ENCODE measurements at places on chromosomes 12 and 14.

- no peak overlapping the region for H3K27ac ChIP-seq
- H3K4me3 ChIP-seq = no peak overlapping the region
- H3K36me3 ChIP-seq = no peaks in the 10 kb centered on the region
- no peaks in the 10 kb centered on the region for H3K4me1 ChIP-seq
- no peaks in the 10 kb centered on the region for H3K27me3 ChIP-seq
Measured at GRCh38 chr12:130074661-130075406, 87.4 kb upstream of the FZD10 start.

DNA sequence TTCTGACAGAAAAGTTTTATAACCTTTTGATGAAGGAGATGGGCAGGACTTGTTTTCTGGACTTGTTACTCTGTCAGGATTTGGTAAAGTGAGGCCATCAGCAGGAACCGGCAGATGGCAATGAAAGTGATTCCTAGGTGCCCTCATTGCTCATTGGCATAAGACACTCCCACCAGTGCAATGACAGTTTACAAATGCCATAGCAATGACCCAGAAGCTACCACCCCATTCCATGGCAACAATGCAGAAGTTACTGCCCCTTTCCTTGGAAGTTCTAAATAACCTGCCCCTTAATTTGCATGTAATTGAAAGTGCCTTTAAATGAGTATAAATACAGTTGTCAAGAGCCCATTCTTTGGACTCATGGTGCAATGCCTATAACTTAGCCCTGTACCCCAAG, 222.6 kb downstream of the CEP128 start:
- no peaks in the 10 kb centered on the region for H3K27me3 ChIP-seq
- H3K4me3 ChIP-seq = no peak overlapping the region
- no peak overlapping the region for H3K27ac ChIP-seq
- no peaks in the 10 kb centered on the region for H3K36me3 ChIP-seq

GRCh38 chr12:130436741-130437501, 99.2 kb downstream of the PIWIL1 start:
- H3K27me3 ChIP-seq = no peaks in the 10 kb centered on the region
- H3K4me3 ChIP-seq = no peak overlapping the region
- H3K36me3 ChIP-seq = peaks cover 4% of the 10 kb centered on the region
- H3K27ac ChIP-seq = no peak overlapping the region
- DNase-seq = no peak

DNA sequence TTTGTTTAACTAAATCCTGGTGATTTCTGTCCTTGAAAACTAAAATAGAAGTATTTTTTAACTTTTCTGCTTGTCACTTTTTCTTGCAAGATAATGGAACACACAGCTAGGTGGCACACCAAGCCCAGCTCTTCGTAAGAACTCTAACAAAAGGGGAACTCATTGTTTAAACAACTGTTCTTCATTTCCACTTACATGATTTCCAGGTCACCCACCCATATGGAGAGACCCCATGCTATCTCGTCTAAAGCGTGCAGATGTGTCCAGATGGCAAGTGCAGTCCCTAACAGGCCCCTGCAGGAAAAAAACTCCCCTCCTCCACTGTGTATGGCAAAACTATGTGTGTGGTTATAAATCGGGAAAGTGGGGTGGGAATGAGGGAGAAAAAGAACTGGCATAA, 43.3 kb upstream of the NT5DC3 start:
- no peak overlapping the region for H3K4me3 ChIP-seq
- DNase-seq = peak; percentile 23
- no peak overlapping the region for H3K27ac ChIP-seq
- no peaks in the 10 kb centered on the region for H3K36me3 ChIP-seq

DNA sequence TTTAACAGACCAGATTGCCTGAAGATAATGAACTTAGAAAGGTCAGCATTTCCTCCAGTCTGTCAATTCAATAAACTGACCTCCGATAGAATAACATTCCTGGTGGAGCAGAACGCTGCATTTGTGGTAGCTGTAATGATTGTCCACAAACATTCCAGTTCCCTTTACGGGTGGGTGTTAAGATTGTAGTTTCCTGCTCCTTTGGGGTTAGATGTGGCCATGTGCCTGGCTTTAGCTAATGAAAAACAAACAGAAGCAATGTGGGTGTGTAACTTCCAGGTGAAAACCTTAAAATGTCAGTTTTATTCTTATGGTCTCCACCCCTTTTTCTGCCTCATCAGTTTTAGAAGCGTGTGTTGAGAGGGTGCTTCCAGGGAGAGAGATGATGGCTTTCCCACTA, 217.3 kb upstream of the CRY1 start:
- H3K27me3 ChIP-seq = peaks cover 21% of the 10 kb centered on the region
- H3K4me1 ChIP-seq = peaks cover 8% of the 10 kb centered on the region
- no peak for DNase-seq

DNA sequence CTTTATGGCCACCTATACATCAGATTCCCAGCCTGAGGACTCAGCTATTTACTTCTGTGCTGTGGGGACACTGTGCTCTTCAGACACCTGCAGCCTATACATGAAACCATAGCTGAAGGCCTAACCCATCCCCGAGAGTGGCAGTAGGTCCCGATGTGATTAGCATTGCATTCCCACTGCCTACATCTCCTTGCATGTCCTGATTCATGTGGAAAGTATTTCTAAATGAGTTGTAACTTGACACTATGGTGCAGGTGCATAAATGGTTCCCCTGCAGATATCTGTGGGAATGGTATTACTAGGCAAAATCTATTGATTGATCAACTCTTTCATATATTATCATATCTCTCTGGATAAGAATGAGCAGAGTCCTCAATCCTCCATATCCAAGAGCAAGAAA, 433.5 kb downstream of the DAD1 start:
- no peaks in the 10 kb centered on the region for H3K4me1 ChIP-seq
- H3K27ac ChIP-seq = no peak overlapping the region
- H3K36me3 ChIP-seq = no peaks in the 10 kb centered on the region
- no peaks in the 10 kb centered on the region for H3K27me3 ChIP-seq
- DNase-seq = no peak
- H3K4me3 ChIP-seq = no peak overlapping the region

- H3K27ac ChIP-seq = no peak overlapping the region
Measured at GRCh38 chr14:56787530-56787929, 22.7 kb downstream of the OTX2 start.

GRCh38 chr12:11729008-11729407, 79.5 kb downstream of the ETV6 start:
- H3K4me1 ChIP-seq = peaks cover 31% of the 10 kb centered on the region
- no peak overlapping the region for H3K4me3 ChIP-seq
- no peaks in the 10 kb centered on the region for H3K27me3 ChIP-seq
- no peaks in the 10 kb centered on the region for H3K36me3 ChIP-seq
- no peak for DNase-seq

GRCh38 chr12:106345746-106346145, 11.8 kb upstream of the POLR3B start:
- no peaks in the 10 kb centered on the region for H3K27me3 ChIP-seq
- H3K4me1 ChIP-seq = no peaks in the 10 kb centered on the region

- H3K36me3 ChIP-seq = no peaks in the 10 kb centered on the region
- DNase-seq = no peak
- peaks cover 5% of the 10 kb centered on the region for H3K27me3 ChIP-seq
- H3K4me1 ChIP-seq = peaks cover 2% of the 10 kb centered on the region
- no peak overlapping the region for H3K27ac ChIP-seq
- H3K4me3 ChIP-seq = no peak overlapping the region
Measured at GRCh38 chr14:102770147-102771123, 6.8 kb upstream of the TRAF3 start.

DNA sequence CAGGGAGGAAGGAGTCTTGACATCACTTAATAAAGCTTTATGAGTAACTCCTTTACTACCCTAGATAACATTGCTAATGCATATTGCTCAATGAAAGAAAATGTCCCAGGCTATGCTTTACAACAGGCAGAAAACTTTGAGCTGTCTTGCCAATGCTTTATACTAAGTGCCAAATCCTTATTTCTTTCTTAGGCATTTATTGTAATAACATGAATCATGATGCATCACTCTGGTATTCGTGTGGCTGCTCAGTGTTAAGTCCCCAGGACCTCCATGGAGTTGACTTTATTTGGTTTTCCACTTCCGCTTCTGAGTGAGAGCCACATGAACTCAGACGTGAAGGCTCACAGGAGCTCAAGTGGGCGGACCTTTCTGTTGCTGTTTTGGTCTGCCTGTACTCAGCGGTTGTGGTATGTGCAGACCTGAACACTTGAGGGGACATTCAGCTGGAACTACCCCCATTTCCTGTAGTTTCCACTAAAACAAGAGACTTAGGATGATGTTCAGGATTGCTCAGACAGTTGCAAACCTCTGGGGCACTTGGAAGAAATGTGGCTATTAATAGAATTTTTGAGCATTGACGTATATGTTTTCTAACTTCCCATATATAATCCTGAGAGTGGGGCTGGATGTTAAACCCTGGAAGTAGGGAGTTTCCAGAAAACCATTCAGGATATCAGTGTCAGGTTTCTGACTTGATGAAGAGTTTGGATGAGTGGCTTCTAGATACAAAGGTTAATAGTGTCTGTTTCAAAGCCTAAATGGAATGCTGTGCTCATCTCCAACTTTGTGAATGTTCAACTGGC, 258.6 kb downstream of the MSRB3 start:
- DNase-seq = no peak
- H3K27ac ChIP-seq = no peak overlapping the region
- H3K4me1 ChIP-seq = no peaks in the 10 kb centered on the region
- H3K4me3 ChIP-seq = no peak overlapping the region
- peaks cover 8% of the 10 kb centered on the region for H3K27me3 ChIP-seq

DNA sequence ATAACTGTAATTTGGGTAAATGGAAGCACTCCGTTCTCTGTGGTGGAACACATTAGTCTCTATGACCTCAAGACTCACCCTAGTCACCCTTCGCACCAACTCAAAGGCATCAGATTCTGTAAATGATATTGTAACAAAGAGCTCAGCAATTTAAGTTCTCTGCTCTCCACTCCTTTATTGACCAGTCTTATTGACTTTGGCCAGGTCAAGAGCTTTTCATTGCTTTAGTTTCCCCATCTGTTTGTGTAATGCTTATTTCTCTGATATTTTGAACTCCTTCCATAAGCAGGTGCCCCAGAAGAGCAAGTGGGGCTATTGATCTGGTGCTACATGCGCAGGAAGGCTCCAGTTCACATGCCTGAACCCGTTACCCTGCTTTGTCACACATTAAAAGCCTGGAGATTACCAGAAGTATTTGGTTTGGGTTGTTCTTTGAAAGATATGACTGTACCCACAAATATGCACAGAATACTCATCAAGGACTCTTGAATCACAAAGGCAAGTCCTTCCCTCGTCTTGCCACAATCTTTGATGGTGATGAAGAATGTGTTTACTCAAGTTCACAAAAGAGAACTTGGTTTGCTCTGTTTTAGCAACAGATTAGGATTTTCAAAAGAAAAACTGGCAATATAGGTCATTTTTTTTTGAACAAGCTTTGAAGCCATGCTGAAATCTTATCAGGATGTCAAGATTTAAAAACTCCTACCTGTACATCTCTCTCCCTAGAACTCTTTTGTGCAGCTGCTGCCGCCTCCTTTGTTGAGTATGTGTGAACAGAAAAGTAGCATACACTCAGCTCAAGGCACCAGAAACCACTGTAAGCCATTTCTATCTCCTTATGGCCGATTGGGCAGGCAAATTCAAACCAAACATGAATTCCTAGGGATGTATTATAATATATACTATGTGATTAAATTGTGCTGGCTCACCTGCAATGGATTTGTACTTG, 193.9 kb downstream of the BCAT1 start:
- H3K27me3 ChIP-seq = peaks cover 5% of the 10 kb centered on the region
- no peak overlapping the region for H3K4me3 ChIP-seq
- H3K4me1 ChIP-seq = no peaks in the 10 kb centered on the region
- no peak for DNase-seq
- no peak overlapping the region for H3K27ac ChIP-seq

DNA sequence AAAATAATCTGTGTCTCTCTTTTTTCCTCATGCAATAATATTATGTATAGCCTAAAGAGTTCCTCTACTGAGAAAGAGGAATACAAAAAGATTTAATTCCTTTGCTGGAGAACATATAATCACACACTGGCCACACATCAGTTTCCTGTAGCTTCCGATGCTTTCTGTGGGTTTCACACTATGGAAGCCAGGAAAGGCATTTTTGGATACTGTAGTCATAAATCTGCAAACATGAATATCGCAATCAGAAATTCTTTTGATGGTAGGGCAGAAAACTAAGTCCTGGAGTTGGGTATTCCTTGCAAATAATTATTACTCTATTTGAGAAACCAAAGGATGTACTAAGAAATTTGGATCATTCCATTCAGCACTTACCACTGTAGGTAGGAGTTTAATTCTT, 260.0 kb downstream of the ACSS3 start:
- DNase-seq = no peak
- H3K36me3 ChIP-seq = no peaks in the 10 kb centered on the region
- no peak overlapping the region for H3K27ac ChIP-seq
- no peak overlapping the region for H3K4me3 ChIP-seq

- peaks cover 69% of the 10 kb centered on the region for H3K4me1 ChIP-seq
- peaks cover 28% of the 10 kb centered on the region for H3K36me3 ChIP-seq
- DNase-seq = no peak
- no peaks in the 10 kb centered on the region for H3K27me3 ChIP-seq
Measured at GRCh38 chr12:120261951-120262851, 3.3 kb downstream of the PXN start.

DNA sequence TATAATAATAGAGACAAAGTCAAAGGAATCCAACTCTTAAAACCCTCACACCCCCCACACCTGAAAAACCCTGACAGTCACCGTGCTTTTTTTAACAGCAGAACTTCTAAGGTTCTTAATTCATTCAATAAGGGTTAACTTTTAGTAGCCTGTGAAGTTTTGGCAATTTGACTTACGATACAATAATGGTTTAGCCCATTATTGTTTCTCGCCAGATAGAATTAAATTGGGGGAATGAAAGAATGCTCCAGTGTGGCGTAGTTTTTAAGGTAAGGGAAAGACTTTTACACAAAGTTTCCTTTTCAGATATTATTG, 604 bp upstream of the MAGOHB start:
- H3K27ac ChIP-seq = peak overlapping the region; percentile 100
- peaks cover 17% of the 10 kb centered on the region for H3K4me1 ChIP-seq
- H3K27me3 ChIP-seq = no peaks in the 10 kb centered on the region
- no peak for DNase-seq

- H3K27ac ChIP-seq = no peak overlapping the region
- H3K27me3 ChIP-seq = peaks cover 49% of the 10 kb centered on the region
- no peaks in the 10 kb centered on the region for H3K36me3 ChIP-seq
- H3K4me3 ChIP-seq = no peak overlapping the region
Measured at GRCh38 chr14:25110106-25110505, 60.2 kb upstream of the STXBP6 start.

- no peak overlapping the region for H3K4me3 ChIP-seq
- H3K27me3 ChIP-seq = no peaks in the 10 kb centered on the region
- no peak overlapping the region for H3K27ac ChIP-seq
- peaks cover 60% of the 10 kb centered on the region for H3K36me3 ChIP-seq
Measured at GRCh38 chr12:2800046-2800570, 5.3 kb downstream of the FKBP4 start.

- H3K36me3 ChIP-seq = no peaks in the 10 kb centered on the region
- H3K27ac ChIP-seq = no peak overlapping the region
- H3K27me3 ChIP-seq = peaks cover 27% of the 10 kb centered on the region
- peaks cover under 1% of the 10 kb centered on the region for H3K4me1 ChIP-seq
- no peak for DNase-seq
Measured at GRCh38 chr12:110932046-110932445, 11.7 kb upstream of the MYL2 start.

Measured in effector memory CD8-positive, alpha-beta T cell (primary cell).